GM23248 (cell line): ENCODE measurements at places on chromosomes 6 and 20.

GRCh38 chr6:56222499-56222898, 24.9 kb downstream of the COL21A1 start:
- peak; percentile 69 for DNase-seq

GRCh38 chr6:48087448-48087847, 23.5 kb downstream of the PTCHD4 start:
- peak; percentile 46 for DNase-seq

DNA sequence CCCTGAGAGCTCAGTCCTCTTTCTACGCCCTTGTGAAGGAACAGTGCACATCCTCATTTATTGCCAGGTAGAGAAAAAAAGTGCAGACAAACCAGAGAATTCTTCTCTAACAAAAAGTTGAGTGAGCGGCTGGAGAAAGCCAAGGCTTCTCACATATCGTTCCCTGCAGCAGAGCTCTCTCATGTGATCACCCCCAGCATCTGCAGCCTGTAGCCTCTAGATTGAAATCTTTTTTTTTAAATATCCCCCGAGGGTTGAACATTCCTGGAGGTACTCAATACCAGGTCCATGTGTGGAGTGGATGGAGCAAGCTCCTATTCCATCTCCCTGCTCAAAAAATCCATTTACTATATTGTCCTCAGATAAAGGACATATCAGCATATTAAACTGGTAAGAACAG, 22.9 kb upstream of the ZNF133 start:
- DNase-seq: no peak

- no peak for DNase-seq
Observed at GRCh38 chr6:42227173-42227850, 9.7 kb upstream of the MRPS10 start.

GRCh38 chr20:18233408-18233943, 54.9 kb upstream of the ZNF133 start:
- no peak for DNase-seq

DNA sequence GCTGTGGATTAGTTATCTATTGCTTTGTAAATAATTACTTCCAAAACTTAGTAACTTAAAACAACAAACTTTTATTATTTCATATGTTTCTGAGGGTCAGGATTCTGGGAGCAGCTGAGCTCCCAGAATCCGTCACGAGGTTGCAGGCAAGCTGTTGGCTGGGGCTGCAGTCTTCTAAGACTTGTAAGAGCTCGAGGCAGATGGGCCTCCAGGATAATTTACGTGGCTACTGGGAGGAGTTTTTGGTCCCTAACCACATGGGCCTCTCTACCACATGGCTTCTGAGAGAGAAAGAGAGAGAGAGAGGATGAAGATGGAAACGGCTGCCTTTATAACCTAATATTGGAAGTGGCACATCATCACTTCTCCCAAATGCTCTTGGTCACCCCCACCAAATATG, 64.9 kb upstream of the SULF2 start:
- no peak for DNase-seq
